ENCODE measurements at places on chromosomes 12 and 14.

- DNase-seq: no peak
Measured at GRCh38 chr14:68109132-68109900, 289.7 kb downstream of the RAD51B start.

DNA sequence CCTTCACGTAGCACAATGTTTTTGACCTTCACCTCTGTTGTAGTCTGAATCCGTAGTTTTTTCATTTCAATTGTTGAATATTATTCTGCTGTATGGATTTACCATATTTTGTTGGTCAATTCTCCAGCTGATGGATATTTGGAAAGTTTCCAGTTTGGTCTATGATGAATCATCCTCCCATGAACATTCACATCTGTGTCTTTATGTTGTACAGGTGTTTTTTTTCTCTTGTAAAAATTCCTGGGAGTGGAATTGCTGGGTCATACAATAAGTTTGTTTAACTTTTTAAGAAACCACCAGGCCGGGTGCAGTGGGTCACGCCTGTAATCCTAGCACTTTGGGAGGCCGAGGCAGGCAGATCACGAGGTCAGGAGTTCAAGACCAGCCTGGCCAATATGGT lies 36.7 kb upstream of the GNG2 start:
- no peak for DNase-seq

GRCh38 chr14:55540847-55541773 lies 38.9 kb upstream of the KTN1 start:
- no peak for DNase-seq

DNA sequence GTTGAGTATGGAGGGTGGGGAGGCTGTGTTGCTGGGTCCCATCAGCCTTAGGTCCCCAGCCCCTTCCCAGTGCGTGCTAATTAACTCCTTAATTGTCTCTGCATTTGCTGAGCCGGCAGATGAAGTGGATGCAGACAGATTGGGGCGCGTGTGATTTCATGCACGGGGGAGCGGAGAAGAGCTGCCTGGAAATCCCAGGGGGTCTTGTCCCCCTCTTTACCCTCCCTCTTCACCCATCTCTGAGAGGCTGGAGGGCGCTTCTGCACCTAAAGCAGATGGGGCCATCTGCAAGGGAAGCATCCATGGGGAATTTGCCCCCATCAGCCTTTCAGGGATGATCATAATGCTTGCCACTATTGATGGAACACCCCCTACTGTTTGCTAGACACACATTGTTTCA lies 4.4 kb upstream of the ASIC1 start:
- no peak for DNase-seq

GRCh38 chr12:129659961-129660622 lies 243.7 kb downstream of the TMEM132D start:
- DNase-seq: no peak
